Left renal cortex interstitium (tissue), 4 donors: ENCODE measurements at places on chromosomes 6 and 20. TPM values are rescaled to one million over a fixed set of nuclear protein-coding genes. Genes with fewer than 3 reads are reported as not detected.

COX4I2 gene
- 2.3 TPM for polyA plus RNA-seq

OPN5 gene
- polyA plus RNA-seq = 0.45 TPM

- DNase-seq = no peak
These were observed 86.6 kb upstream of the STXBP5 start for GRCh38 chr6:147117580-147117979.

GRCh38 chr6:156866220-156867015 lies 89.2 kb downstream of the ARID1B start:
- DNase-seq = no peak

GRCh38 chr20:43909720-43910119 lies 4.9 kb upstream of the TOX2 start:
- DNase-seq = no peak

CALHM4 gene
- 0.46 TPM for polyA plus RNA-seq

CST5 gene
- 0.40 TPM for polyA plus RNA-seq

DNA sequence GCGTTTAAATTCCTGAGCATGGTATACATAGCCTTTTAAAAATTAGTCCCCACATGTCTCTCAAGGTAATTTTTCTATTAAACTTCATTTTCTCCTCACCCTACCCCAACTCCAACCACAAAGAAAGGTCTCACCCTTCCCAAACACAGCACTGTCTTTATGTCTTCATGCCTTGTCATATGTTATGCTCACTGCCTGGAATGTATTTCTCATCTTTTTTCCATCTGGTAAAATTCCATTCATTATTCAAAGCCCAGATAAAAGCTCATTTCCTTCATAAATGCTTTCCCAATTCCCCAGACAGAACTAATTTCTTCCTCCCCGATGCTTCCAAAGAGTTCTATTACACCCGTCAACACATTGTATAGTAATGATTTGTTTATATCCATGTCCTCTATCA lies 302.0 kb downstream of the ALDH8A1 start:
- no peak for DNase-seq

KIAA0408 gene
- polyA plus RNA-seq = 4.7 TPM

GNRH2 gene
- 0.40 TPM for polyA plus RNA-seq

GRCh38 chr6:169291646-169292337 lies 38.1 kb upstream of the THBS2 start:
- no peak for DNase-seq
